Iris pigment epithelial cell (primary cell): ENCODE measurements at places on chromosomes 11 and 22.
A peak's percentile ranks its signal among the peaks of the same experiment; 100 is the strongest.

DNA sequence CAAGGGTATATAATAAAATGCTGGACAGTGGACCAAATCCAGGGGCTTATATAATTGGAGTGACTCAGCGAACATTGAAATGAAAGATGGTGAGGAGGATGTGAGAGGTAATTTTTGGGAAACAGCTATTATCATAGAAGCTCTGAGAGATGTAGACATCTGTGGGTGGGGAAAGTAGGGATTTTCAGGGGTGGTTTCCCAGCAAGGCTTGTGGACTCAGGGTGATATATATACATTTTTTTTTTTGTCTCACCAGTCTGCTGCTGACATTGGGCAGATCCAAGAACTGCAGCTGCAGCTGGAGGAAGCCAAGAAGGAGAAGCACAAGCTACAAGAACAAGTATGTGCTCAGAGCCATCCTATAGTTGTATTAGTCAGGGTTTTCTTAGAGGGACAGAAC lies 208.1 kb downstream of the MYO18B start:
- no peak for DNase-seq

- DNase-seq, result peak; percentile 95
These were observed 3.6 kb downstream of the CLTCL1 start for GRCh38 chr22:19287889-19288288.

DNA sequence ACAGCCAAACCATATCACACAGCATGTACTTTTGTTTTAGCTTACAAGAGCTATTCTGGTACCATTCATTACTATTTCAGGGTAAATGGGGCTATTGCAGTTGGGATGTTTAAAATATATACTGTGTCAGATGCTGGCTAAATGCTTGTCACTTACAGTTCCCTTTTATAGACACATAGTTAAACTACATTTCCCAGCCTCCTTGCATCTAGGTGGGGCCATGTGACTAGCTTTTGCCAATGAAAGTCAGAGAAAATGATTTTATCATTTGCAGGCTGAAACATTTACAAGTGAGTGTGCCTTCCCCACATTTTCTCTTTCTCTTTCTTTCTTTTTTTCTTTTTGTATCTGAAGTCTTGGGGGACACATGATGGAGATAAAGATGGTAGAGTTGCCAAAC lies 7.8 kb upstream of the IFTAP start:
- DNase-seq, result no peak

GRCh38 chr22:35313311-35314121 lies 13.8 kb downstream of the TOM1 start:
- peak; percentile 82 for DNase-seq

- DNase-seq, result peak; percentile 98
These were observed 11.1 kb downstream of the HPS5 start for GRCh38 chr11:18310800-18311340.

DNA sequence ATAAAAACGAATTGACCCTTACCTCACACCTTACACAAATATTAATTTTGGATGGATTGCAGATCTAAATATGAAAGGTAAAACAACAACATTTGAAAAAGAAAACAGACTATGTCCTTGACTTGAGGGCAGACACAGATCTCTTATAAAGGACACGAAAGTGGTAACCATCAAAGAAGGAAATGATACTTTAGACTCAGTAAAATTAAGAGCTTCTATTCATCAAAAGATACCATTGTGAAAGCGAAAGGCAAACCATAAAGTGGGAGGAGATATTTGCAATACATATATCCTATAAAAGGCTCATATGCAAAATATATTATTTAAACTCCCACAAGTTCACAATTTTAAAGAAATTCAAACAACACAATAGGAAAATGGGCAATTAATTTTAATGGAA lies 5.0 kb downstream of the HEPACAM start:
- DNase-seq, result no peak

DNA sequence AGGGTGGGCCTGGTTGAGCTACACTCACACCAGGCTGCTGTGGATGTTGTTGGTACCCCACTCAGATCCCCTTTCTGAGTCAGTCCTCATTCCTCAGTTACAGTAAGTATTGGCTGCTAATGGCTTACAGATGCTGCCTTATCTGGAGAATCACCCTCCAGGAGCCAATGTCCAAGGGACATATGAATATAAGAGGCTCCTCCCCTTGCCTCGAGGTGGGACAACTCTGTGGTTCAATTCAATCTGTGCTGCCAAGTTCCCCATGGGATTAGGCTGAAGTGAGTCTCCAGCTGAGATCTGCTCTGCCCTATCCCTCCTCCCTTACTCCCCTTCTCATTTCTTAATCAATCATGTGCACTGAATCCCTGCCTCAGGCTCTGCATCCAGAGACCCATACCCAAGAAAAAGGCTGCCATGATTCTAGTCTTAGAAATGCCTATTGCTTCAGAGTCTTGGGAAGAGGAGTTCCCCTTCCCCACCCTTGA lies 168.8 kb upstream of the SYT13 start:
- no peak for DNase-seq

DNA sequence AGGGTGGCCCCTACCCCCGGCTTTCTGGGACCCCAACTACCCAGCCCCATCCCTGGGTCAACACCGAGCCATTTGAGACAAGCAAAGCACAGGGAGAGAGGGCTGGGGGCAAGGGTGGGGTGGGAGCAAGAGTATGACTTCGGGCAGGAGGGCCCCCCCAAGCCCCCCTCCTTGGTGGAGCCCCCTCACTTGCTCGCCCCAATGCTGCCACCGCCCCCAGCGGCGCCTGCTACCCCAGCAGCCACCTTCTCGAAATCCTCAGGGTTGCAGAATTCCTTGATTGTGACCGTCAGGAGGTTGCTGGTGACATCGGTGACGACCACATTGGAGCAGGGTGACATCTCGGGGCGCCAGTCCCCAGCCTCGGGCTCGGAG lies 6.0 kb downstream of the CBX6 start:
- DNase-seq, result no peak

DNA sequence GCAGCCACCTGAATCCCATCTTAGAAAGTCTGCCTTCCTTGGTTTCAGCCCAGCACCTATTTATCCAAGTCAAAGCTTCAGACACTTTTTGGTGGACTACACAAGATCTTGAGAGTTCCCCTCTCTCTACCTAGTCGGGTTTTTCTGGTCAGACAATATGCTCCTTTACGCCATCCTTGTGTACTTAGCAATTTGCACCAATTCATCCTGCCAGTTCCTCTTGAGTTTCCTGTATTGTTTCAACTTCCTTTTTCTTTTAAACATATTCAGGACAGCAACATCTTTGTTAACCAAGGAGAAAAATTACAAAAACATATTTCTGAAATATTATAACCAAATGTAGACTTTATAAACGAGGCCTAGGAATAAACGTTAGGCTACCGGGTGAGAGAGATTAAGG lies 368.2 kb upstream of the CADM1 start:
- no peak for DNase-seq

DNA sequence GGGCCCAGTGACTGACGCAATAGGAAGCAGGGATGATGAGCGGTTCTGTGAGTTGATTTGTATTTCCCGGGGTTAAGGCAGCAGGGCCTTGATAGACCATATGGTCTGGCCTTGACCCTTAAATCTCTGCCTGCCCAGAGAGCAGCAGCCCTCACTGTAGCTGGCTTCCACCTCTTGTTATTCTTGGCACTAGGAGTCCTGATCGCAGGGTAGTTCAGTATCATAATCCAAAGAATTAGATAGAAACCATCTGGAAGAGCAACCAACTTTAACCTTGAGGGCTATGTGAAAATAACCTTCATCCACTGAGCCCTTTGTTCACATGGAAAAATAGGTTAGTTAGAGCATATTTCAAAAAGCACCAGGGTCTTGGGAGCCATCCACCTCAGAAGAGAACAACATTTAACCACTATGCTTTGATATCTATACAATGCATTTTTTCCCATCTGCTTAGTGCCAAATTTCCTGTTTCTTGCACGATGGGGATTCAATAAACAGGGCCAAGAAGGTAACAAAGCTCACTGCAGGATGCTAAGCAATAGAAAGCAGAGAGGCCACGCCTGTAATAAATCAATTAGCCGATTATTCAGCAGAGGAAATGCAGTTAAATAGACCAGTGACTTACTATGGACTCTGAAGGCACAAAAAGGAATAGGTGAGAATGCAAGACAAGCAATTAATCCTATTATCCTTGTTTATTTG lies 761.3 kb downstream of the OPCML start:
- DNase-seq, result no peak

DNA sequence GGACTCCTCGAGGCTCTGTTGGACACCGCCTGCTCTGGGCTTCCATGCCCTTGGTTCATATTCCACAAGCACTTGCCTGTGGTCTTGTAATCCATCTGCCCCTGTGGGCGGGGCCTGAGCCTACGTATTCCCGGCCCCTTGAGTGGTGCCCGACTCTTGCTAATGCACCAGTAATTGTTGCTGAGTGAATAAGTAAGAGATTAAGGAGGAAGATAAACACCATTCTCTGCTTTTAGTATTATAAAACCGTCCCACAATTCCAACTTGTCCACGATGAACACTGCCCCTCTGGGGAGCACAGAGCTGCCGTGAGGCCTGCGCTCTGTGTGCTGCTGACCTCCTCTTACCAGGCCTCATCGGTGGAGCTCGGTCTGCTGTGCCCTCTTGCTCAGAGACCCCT lies 50.3 kb downstream of the MICAL2 start:
- DNase-seq, result peak; percentile 58

DNA sequence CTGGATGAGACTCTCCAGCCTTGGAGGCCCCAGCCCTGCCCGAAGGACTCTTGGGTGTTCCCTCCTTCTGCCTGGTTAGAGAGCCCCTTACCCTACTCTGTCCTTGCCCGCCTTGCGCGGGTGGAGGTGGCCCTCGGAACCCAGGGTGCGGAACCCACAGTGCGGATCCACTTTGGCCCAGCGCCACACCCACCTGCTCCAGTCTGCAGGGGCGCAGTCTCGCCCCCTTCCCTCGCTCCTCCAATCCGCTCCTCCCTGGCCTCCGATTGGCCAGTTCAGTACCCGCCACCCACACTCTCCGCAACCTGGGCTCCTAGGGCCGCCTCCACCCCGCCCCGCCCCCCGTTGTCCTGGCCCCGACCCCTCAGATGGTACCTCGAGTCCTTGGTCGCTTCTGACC lies 2.4 kb downstream of the CAPN1 start:
- no peak for DNase-seq

GRCh38 chr11:64585150-64585549 lies 5.9 kb upstream of the SLC22A12 start:
- DNase-seq, result no peak

GRCh38 chr11:110921742-110922521 lies 209.7 kb upstream of the ARHGAP20 start:
- DNase-seq, result peak; percentile 69

- peak; percentile 38 for DNase-seq
These were observed 363.1 kb downstream of the MN1 start for GRCh38 chr22:27438271-27438980.

DNA sequence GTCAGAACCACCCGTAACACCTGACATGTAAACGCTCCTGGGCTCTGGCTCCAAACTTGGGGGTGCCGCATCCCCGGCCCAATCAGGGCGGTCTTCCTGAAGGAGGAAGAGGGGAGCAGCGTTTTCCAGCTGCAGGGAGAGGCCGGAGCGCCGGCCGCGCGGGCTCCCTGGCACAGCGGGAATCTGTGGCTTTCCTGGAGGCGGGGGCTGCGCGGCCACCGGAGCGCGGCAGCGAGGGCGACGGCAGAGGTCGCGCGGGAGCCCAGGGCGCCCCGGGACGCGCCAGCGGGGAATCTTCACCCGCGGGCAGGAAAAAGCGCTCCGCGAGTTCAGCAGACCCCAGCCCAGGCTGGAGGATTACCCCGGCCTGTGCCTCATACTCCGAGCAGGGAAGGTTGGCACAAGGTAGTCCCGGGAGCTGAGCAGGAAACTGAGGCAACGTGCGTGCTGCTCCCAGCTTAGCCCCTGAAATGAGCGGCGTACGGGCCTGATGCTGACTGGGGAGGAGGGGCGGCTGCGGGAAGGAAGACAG lies 600 bp upstream of the ESAM start:
- DNase-seq, result no peak

DNA sequence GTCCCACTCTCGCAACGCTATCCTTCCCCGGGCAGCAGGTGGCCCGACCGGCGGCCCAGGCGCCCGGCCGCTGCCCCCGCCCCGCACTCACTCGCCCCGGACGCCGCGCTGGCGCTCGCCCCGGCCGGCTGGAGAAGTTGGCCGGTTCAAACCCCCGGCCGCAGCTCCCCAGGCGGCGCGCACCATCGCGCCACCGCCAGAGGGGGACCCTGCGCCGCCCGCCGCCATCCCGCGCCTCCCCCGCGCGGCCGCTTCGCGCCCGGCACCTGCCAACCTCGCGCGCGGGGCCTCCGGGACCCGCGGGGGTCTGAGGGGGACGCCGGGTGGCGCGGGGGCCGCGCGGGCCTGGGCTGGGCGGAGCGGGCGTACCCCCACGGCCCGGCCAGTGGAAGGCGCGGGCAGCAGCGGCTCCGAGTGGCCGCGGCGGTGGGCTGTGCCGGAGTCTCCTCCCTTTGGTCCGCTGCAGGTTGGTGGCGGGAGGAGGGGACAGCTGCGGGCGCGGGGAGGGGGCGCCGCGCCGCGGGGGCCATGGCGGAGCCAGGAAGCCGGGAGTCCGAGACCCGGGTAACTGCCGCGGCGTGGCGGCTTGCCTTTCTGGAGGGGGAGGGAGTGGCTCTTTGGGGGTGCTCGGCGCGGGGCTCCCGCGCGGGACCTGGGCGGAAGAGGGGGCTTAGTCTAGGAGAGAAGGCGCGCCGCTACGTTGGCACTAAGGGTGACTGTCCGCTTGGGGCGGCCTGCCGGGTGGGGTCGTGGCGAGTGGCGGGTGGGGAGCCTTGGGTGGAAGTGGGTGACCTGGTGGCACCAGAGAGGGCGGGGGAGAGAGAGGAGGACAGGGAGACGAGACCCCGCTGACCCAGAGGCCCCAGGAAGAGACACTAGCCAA lies at the start of the genes MPST and TST:
Gene MPST (plus strand): TSS at position 434 of the 883 bp plus-strand sequence. CDS start 95 bp downstream, at position 529.
Gene TST (minus strand): TSS at position 139 of the 883 bp plus-strand sequence. CDS start 715 bp downstream, outside the sequence.
- peak; percentile 65 for DNase-seq

DNA sequence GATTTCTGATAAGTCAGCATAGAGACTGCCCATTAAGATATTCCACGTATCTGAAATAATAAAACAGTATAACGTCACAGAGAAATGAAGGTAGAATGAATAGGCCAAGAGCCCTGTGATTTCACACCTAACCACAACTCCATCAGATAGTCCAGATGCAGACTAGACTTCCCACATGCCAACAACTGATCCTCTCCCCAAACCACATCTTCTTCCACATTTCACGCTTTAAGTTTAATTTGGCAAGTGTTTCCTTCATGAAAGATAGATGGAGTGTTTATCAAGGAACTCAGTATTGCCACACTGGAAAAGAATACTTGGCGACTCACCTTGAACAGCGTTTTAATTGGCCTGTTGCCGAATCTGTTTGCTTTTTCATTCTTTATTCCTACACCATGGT lies 81.5 kb downstream of the MUC15 start:
- DNase-seq, result no peak

GRCh38 chr11:61480994-61481335 lies 27.6 kb upstream of the LRRC10B start:
- peak; percentile 19 for DNase-seq
